ENCODE measurements at places on chromosomes 2 and 18.
A peak's percentile ranks its signal among the peaks of the same experiment; 100 is the strongest.

DNA sequence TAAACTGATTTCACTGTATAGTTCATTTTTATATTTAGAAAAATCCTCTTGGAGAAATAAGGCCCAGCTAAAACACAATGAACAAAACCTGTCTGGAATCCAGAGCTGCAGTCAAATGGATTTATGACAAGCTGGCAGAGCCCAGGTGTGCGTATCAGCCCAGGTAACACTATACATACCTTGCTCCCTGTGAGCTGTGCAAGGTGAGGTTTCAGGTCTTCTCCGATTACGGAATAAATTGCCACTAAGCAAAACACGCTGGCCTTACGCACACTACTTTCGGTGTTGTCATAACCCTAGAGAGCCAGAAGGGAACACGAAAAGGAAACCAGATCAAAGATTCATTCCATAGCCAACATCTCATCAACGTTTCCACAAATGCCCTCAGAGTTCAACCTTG is 61.9 kb upstream of the TFCP2L1 start:
- no peak for DNase-seq

- DNase-seq, result no peak
Observed at GRCh38 chr2:171584001-171584400, 61.7 kb downstream of the CYBRD1 start.

DNA sequence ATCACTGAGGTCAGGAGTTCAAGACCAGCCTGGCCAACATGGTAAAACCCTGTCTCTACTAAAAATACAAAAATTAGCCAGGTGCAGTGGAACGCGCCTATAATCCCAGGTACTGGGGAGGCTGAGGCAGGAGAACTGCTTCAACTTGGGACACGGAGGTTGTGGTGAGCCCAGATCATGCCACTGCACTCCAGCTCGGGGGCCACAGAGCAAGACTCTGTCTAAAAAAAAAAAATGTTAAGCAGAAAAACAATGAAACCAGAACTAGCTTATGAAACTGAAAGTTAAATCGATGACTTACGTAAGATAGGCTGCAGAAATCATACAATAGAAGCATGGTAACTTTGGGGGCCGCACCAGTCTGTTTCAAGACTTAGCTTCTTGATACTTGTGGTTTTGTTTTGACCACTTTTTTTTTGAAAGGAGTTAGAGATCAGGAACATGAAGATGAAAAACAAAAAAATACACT is 6.2 kb upstream of the GPR155 start:
- no peak for DNase-seq

- DNase-seq, result peak; percentile 47
Observed at GRCh38 chr2:182915369-182916326, 49.2 kb upstream of the FRZB start.

DNA sequence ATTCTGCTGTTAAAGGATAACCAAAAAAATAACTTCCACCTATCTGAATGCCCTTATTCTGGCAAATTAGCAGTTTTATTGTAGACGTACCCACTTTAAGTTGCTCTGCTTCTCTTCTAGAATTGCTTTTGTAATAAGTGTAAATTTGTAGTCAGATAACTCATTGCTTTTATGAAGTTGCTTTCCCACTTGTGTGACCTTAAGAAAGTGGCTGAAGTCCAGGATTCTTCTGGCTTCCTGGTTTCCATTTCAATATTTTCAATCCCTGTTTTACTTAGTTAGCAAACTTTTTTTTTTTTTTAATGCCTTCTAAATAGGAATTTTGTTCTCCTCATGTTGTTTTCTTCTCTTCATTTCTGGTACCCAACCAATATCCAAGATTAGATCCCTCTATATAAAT is 59.8 kb downstream of the GLS start:
- no peak for DNase-seq

- DNase-seq, result no peak
Observed at GRCh38 chr2:173959358-173959884, 5.8 kb downstream of the SP3 start.

DNA sequence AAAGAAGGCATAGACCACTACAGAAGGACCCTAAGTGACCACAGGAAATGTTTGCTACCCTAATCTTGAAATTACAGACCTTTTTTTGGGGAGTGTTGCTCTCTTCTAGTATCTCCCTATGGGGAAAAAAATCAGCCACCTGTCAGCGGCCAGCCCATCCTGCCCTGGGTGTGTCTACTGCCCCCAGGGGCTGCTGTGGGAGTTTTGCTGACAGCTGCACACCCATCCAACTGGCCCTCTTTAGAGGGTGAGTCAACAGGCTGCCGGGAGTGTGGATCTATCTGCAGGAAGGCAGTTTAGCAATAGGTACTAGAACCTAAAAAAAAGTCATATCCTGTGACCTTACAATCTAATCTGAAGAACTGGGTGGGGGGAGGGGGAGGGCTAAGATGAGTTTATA is 796 bp upstream of the DYSF start:
- DNase-seq, result no peak

- DNase-seq, result peak; percentile 1
Observed at GRCh38 chr2:26503231-26503880, 25.4 kb upstream of the OTOF start.

DNA sequence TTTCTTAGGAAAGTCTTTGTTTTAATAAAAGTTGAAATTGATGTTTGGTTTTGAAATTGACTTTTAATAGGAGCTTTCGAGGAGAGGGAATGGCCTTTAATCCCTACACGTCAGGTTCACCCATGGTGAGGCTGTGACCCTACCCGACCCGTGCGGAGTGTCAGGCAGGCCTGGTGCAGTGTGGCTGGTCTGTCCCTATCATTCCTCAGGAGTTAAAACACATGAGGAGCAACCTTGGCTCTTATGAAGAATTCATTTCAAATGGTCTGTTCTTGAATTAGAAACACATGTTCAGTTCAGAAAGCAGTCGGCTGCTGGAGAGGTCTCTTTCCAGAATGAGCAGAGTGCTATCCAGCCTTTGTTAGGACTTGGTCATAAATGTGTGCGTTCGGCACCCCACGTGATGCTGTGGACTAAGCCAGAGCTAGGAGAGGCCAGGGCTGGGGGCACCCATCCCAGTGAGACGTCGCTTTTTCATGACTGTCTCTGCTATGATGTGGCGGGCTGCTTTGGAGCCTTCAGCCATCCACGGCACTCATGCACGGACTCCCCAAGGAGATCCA is 54.7 kb downstream of the EMILIN2 start:
- peak; percentile 70 for DNase-seq

GRCh38 chr2:38267270-38267925 is 109.7 kb downstream of the ATL2 start:
- DNase-seq, result no peak

- DNase-seq, result no peak
Observed at GRCh38 chr18:47995654-47996053, 65.2 kb upstream of the SMAD2 start.

DNA sequence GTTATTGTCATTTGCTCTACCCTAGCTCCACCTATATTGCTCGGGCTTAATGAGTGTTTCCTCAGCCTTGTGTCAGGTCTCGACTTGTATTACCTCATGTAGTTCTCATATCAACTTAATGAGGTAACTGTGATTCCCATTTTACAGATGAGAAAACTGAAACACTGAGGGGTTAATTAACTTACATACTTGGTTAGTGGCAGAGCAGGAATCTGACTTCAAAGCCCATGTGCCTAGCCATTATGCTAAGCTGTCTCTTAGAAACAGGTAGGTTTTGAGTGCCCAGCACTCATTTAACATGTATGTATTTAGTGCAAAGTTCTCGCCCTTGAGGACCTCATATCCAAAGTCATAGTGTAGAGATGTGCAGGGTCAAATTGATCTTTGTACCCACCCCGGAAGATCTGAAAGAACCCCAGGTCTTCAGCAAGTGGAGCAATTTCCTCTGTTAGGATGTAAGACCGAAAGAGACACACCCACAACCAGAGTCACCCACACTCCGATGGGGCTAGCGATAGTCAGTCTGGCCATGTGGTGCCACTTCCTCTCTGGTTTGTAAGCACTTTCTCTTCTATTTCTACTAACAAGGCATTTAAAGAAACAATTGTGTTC is 121.0 kb upstream of the SLC39A10 start:
- no peak for DNase-seq

- DNase-seq, result no peak
Observed at GRCh38 chr2:15769235-15769634, 171.1 kb upstream of the MYCN start.

- DNase-seq, result peak; percentile 66
Observed at GRCh38 chr2:97871096-97871780, 124.5 kb downstream of the TMEM131 start.

- DNase-seq, result no peak
Observed at GRCh38 chr2:1995987-1996386, 251.7 kb upstream of the PXDN start.

DNA sequence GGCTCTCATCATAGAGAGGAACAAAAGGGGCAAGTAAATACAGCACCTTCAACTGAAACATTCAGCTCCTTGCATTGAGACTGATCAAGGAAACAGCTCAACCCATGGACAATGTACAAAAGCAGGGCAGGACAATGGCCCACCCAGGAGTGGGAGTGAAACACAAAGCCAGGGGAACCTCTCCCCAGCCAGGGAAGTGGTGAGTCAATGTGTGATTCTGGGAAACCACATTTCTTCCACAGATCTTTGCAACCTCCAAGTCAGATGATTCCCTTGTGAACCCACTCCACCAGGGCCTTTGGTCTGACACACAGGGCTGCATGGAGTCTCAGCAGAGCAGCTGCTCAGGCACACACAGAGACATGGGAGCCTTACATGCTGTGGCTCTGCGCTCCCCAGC is 294.5 kb downstream of the NR4A2 start:
- no peak for DNase-seq

DNA sequence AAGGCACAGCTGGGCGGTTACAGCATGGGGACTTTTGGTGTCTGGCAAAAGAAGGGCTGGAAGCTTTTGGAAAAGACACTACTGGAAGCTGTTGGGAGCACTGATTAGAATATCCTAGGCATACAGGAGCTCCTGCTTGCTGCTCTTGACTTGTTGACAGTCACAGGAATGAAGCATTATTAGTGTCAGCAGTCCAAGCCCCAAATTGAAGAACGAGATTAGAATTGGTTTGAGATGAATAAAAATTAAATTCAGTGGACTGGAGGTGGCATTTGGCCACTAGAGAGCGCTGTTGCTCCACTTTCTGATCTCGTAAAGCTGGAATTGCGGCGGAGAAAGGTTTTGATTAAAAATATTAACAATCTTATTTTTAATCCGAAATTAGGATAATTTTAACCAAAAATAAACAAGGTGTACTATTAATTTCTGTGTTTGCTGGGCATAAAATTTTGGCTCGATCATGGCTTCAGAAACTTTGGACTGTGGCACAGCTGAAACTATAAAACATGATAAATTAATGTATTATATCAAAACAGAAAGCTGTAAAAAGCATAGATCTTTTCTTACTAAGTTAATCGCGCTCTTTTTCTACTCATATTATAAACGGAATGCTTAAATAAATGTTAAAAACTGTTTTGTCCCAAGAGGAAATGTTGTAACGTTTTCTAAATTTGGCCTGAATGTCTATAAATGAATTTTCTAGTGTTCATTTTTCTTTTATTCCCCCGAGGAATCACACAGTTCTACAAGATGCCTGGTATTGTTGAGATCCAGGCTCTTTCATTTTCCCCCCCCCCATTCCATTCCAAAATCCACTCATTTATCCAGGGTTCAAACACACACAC is 2.4 kb upstream of the HOXD8 start:
- DNase-seq, result no peak

DNA sequence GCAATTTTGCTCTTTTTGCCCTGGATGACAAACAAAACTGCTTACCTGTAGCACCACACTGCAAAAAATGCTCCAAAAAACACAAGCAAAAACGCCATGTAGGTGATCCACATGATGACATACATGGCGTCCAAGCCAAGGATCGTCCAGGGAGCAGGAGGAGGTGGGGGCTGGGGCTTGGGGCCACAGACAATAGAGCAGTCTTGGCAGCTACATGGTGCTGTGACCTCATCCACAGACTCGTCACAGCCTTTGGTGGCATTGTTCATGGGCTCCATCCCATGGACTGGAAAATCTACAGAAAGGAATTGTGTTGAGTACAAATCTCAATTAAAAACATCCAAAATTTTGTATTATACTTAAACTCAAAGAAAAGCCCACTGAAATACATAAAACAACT is 26.1 kb downstream of the NPC1 start:
- DNase-seq, result no peak

- no peak for DNase-seq
Observed at GRCh38 chr2:106876699-106877098, 9.3 kb downstream of the ST6GAL2 start.

DNA sequence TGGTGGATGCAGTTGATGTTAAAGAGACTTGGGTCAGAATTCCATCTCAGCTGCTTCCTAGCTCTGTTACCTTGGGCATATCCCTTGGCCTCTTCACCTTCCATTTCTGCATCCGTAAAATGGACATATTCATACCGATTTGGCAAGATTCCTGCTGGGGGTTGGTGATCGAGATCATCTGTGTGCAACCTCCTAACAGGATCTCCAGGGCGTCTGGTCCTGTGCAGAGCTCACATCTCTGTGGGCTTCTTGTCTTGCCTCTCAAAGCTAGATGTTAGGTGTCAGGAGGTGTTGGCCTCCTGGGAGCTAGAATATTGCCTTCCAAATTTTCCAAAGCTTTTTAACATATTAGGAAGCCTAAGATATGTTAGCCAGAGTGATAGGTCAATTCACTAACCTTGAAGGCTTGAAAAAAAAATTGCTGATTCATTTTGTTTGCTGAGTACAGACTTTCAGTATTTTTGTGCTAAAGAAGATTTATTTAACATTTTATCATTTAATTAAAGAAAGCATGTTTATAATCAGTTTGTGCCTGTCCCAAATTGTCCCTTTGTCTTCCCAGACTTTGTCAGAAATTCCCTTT is 69.7 kb upstream of the ZNF516 start:
- DNase-seq, result no peak

GRCh38 chr18:50186385-50186784 is 8.6 kb downstream of the MYO5B start:
- DNase-seq, result no peak

- DNase-seq, result no peak
Observed at GRCh38 chr2:22970284-22970975, 414.5 kb upstream of the KLHL29 start.

DNA sequence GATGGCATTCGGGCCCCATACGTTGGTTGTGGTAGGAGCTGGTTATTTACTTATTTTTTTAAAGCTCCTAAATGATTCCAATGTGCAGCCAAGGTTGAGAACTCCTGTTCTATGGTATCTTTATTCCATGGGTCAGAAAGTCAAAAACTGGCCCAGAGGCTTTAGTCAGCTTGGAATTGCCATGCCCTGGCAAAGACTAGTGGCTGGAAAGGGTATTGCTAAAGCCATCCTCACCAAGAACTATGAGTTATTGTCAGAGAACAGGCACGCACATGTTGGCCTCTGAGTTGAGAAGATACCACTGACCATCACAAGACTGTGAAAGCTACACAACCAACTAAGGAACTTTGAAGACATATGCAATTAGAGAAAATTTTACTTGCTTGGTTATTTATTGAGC is 47.9 kb upstream of the ACMSD start:
- DNase-seq, result no peak
